ENCODE measurements at places on chromosomes 6 and 20.

DNA sequence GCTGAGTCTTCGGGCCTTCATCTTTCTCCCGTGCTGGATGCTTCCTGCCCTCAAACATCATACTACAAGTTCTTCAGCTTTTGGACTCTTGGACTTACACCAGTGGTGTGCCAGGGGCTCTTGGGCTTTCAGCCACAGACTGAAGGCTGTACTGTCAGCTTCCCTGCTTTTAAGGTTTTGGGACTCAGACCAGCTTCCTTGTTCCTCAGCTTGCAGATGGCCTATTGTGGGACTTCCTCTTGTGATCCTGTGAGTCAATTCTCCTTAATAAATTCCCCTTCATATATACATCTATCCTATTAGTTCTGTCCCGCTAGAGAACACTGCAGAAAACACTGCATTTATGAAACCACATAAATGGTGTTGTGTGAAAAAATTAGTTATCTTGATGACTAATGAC lies 13.9 kb upstream of the BCLAF1 start:
- DNase-seq: no peak

DNA sequence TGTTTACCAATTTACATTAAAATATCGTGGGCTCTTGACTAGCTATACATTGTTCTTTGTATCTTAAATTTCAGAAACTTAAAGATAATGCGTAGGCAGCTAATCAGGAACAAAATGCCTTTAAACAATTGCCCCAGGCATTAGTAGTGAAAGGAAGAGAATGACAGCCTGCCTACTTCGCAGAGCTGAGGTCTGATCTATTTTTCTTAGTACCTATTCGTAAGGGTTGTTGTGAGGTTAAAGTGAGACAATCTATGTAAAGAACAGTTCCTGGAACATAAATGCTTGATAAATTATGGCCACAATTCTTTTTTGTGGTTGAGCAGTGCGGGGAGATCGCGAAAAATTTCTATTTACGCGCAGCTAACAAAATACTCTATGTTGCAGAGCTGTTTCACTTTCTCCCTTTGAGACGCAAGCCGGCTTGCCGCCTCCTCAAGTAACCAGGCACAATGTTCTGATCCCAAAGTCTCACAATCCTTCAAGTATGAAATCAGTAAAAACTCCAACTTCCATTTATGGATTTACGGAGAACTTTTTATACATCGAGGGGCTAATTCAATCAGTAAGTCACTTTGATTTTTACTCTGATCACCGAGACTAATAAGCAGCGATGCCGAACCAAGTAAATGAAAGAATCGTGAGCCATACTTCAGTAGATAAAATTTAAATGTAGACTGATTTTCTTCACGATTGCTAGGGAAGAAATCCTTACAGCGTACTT lies 878 bp upstream of the PNRC1 start:
- no peak for DNase-seq

DNA sequence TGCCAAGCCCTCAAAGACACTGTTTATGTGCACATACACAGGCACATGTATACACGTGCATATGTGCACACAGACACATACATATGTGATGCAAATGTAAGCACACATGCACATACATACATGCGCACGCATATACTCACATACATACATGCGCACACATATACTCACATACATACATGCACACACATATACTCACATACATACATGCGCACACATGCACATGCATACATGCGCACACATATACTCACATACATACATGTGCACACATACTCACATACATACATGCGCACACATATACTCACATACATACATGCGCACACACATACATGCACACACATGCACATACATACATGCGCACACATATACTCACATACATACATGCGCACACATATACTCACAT lies 20.5 kb upstream of the FOXQ1 start:
- DNase-seq: no peak

- DNase-seq: no peak
These were observed 27.1 kb downstream of the RIPOR2 start for GRCh38 chr6:24908650-24909035.

DNA sequence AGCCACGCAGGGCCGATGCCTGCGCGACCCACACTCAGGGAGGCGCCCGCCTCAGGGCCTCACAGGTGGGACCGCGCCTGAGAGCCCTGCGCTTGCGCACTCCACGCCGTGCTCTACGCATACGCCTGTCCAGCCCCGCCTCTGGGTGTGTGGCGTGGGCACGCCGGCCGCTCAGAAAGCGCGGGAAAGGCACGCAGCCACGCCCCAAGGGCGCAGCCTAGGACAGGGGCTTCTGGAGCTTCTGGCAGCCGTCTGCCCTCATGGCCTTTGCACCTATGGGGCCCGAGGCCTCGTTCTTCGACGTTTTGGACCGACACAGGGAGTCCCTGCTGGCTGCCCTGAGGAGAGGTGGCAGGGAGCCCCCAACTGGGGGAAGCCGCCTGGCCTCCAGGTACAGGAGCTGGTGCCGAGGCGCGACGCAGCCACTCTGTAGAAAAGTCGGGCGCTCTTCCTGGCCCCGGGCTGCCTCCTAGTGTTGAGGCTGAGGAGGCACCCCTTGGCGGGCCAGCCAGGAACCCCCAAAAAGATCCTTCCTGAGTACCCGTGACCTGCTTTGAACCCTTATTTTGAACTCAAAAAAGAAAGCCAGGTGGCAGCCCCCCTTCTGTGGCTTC lies at the start of gene SPO11:
Gene SPO11 (plus strand): TSS at position 196 of the 614 bp plus-strand sequence. CDS start 65 bp downstream, at position 261.
- no peak for DNase-seq

DNA sequence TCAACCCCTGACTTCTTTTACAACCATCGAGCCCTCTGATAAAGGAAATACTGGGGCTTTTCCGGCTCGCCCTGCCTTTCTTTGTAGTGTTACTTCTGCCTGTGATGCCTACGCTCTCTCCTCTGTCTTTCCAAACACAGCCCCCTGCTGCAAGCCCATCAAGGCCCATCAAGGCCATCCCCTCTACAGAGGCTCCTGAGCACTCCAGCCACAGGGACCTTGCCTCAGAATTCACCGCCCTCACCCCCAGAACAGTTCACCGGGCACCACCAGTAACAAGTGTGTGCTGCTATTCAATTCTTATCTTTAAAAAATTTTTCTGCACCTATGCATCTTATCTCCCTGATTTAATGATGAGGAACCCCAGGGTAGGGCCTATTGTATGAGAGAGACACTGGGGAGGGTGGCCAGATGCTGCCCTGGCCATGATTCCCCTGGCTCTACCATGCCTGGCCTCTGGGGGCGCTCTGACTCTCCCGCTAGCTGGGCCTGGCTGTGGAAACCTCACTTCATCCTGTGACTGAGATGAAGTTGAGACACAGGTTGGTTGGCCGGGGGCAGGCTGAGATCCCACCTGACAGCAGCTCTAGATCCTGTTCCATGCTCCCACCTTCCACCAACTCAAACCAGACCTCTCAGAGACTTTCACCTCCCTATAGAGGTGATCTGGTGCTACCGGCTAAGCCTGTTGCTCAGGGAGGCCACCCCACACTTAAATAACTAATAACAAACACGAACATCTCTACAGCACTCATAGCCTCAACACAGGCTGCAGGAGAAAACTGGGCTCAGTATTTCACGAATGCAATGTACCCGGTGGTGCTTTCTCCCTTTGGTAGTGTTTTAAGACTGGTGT lies 19.2 kb upstream of the GLP1R start:
- DNase-seq: no peak

- DNase-seq: no peak
These were observed 7.0 kb downstream of the UBD start for GRCh38 chr6:29552512-29553051.

DNA sequence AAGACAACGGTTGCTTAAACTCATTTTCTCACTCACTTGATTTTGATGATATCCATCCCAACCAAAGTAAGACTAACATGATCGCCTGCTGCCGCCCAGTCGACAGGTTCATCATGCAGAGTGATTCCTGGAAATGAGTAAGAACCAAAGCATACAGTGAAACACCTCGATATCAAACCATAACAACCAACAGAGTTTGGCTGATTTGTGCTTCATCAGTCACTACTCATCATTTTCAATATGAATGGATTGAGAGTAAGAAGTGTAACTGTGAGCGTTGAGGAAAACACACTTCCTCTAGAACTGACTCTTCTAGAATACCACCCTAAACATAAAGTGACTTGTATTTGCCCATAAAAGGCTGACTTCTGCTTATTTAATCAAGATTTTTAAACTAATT lies 29.2 kb upstream of the ALDH8A1 start:
- no peak for DNase-seq

DNA sequence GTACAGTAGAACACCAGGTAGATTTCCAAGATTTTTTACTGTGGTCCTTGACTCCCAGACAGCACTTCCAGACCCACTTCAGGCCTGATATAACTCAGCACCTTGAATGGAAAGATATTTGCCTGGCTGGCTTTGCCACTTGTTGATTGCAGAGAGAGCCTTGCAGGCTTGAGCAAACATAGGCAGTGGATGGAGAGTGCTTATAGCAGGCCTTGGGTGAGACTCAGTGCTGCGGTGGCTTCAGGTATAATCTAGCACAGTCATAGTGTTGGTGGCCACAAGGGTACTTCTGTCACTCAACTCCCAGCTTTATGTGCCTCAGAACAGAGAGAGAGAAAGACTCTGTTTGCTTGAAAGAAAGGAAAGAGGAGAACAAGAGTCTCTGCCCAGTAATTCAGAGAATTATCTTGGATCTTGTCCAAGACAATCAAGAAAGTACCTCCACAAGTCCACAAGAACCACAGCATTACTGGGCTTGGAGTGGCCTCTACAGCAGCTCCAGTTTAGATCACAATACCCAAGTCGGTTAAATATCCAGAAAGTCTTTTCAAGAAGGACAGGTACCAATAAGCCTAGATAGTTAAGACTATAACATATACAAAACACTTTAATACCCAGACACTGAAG lies 70.5 kb upstream of the FKBP1C start:
- DNase-seq: no peak

DNA sequence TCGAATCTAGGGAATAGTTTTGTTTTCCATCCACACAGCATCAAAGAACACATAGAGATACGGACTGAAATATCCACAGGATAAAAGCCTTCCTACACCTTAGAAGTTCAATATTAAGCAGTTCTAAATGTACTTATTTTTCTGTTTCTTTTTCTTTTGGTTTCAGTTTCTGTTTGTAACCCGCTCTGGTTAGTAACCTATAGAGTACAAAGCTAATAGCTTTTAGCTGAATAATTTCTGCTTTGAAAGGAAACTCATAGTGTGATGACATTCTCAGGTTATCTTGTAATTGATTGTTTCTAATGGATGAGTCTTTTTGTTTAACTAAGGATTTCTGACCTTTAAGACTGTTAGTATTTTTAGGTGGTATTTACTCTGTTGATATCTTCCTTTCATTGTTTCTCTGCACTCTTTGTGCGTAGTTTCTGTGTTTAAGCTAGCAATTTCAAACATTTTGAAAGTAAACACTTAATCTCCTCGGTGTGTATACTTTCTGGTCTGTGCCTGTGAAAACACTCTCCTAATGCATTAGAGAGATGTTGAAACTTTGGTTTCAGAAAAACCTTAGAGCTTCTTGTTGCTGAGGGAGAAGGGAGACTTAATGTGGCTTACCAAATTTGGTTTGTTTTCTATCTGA lies 385.5 kb downstream of the HDGFL1 start:
- no peak for DNase-seq

DNA sequence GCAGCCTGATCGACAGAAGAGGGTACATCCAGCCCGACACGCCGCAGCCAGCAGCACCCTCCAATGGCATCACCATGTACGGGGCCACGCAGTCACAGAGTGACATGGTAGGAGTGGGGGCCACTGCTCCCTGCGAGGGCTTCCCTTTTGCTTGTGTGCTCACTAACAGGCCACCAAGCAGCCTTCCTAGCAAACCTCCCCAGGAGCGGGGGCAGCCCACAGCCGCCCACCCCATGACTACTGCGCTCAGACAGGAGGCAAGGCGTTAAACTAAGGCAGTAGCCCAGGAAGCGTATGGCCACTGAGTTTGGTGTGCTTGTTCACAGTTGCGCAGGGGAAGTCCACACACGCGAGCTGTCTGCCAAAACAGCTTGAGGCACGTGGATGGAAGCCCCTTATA lies 169.5 kb upstream of the SNX9 start:
- no peak for DNase-seq

- DNase-seq: no peak
These were observed 6.1 kb downstream of the DOP1A start for GRCh38 chr6:83073615-83074014.

GRCh38 chr6:114267897-114268296 lies 74.9 kb downstream of the HS3ST5 start:
- no peak for DNase-seq

DNA sequence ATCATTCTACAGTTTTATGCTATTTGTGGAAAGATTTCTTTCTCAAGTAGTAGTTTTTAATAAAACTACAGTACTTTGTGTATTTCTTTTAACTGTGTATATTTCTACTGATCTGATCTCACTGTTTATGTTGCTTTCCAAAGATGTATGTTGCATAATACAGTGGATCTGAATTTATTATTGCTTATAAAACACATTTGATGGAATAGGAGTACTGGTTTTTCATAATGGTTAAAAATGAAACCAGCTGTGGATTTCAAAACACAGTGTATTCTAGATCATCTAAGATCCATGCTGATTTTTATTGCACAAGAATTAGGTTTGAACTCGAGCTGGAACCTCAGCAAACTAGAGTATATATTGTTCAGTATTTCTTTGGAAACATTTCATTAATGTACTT lies 8.0 kb downstream of the NKX2-4 start:
- DNase-seq: no peak

DNA sequence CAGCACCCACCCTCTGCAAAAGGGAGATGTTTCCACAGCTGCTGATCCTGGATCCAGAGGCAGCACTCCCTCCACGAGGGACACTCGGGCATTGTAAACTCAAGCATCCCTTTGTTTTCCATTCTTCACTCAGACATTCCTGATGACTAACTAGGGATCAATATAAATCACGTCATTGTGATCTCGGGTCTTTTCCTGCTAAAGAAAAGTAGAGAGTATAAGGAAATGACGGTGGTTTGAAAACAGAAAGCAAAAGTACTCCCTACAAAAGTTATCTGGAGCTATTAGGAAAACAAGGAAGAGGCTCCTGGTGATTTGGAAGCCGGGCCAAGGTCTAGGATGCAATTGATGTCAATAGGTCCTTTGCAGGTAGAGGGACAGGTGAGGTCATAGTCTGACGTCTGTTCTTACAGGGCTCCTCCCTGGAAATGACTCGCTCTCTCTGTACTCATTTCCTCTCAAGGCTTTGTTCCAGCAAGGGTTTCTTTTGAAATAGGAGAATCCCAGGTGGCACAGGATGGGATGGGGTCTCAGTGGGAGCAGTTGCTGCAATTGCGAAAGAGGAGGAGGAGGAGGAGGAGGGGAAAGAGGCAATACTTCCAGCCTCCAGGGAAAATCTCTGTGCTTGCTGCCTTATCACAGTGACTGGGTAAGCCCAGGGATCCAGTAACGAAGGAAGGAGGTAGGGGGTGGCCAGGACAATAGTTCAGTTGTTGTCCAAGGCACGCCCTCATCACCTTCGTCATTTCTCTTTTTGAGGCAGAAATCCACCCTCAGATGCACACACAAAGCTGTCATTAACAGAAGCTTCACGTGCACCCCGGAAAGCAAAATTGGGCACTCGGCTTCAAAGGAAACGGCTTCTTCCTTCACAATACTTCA lies 222.8 kb downstream of the LY86 start:
- no peak for DNase-seq

- no peak for DNase-seq
These were observed 46.0 kb downstream of the MAPK14 start for GRCh38 chr6:36073587-36073986.

Data from stimulated activated CD4-positive, alpha-beta T cell treated with anti-CD3 and anti-CD28 coated beads, Interleukin-1b, Interleukin-23, amount 100 ng/mL, for 1 hour (primary cell).